ENCODE measurements at places on chromosomes 4 and X.

DNA sequence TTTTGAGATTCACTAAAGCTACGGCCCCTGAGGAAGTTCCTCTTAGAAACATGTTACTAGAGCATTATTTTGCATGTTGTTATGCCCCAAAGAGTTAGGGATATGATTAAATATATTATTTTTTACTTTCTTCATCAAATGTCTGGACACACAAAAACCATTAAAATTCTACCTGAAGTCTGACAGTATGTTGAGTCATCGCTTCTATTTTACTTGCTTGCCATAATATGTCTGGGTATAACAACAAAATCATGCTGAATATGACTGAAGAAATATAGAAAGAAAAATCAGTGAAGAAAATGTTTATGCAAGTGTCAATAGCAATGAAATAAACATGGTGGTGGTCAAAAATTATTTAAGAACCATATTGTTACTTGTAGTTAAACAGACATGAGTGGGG lies 1818.5 kb upstream of the ADGRL3 start:
- no peak for DNase-seq

DNA sequence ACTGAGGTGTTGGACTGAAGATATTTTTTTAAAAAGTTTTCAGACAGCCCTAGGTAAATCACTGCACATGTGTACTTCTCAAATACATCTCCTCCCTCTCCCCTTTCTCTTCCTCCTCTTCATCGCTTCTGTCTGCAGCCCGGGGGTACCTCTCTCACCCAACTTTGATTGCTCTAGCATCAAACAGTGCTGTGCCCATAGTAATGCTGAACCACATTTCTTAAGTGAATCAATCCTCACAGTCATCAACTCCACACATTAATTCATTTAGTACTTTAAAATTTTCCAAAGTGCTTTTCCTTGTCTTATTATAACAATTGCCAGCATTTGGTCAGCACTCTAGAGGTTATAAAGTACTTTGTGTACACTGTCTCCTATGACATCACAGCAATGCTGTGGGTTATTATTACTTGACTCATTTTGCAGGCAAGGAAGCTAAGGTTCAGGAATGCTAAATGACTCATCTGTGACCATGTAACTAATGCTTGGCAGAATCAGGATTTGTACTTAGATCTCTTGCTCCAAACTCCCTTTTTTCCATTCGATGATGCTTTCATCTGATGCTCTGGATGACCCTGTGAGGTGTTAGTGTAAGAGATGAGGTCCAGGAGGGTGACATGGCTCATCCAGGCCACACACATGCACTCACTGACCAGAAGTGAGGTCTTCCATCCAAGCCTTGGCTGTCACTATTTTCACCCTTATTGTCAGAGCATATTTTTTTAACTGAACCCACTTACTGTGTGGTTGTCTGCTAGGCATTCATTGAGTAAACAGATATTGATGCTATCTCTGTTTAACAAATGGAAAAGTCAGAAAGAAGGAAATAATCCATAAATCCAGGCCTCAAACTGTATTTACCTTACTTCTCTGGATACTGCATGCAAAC lies 58.8 kb downstream of the RHOH start:
- no peak for DNase-seq

DNA sequence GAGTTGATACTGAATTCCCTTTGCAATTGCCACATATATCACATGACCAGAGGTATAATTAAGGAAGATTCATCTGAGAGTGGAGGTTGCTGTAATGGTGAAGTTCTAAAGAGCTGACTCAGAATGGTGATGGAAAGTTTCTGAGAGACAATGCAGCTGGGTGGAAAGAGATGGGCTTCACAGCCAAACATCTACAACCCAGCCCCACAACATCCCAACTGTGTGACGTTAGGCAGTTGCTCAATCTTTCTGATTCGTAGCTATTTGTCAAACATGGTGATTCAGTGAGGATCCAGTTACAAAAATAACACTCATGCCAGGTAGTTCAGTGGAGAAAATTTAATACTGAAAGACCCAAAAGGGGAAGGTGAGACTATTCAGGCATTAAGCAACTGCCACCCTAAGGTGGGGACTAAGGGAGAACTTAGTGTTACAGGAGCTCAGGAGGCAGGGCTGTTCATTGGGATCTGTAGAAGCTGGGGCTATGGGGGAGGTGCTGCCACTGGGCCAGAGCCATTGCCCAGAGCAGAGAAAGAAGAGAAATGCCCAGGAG lies 6.9 kb upstream of the AFF1 start:
- DNase-seq, result no peak

DNA sequence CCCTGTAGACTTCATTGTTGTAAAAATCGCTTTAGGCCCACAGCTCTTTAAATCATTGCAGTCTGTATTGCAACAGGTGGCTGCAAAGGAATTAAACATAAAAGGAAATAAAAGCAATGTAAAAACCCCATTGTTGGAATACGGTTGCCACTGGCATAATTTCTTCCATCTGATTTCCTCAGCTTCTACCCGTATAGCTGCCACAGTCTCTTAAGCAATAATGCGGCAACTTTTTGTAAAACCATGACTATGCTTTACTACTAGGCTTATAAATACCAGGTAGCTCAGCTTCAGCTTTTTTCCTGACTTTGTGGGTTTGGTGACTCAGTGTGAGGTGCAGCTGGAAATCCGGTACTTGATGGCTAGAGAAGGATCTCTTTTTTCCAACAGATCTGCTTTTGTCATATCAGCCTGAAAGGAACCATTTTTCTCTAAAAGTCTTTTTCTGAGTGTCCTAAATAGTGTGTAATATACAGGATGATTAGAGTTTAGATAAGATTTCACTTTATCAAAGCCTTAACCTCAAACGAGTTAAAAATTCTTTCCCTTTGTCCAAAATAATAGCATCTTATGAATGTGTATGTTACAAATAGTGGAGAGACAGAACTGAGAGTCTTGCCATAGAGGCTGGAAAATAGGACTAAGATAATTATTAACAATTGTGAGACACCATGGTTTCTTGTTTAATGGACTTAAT lies 268.0 kb downstream of the ADGRL3 start:
- DNase-seq, result no peak

DNA sequence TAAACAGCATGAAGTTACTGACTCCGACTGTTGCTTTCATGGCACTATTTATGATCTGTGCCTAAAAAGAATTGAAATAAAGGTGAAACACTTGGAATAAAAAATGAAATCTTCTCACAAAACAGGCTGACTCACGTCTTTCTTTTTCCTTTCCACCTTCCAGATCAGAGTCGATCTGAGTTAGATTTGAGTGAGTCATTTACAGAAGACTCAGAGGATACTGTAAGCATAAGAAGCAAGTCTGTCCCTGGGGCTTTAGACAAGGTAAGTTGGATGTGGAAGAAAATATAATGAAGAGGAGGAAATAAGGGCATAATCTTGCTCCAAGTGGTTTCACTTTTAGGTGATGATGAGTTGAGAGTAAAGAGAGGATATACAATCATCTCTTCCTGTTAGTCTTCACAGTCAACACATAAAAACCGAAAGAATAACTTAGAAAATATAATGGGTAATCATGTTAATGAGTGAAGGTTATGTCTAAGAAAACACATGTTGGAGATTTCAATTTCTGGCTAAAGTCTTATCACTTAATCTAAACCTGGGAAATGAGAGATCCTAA lies 89.7 kb downstream of the SYTL5 start:
- no peak for DNase-seq

GRCh38 chr4:183842129-183842528 lies 63.0 kb upstream of the STOX2 start:
- no peak for DNase-seq

Measured in stimulated activated CD4-positive, alpha-beta T cell treated with anti-CD3 and anti-CD28 coated beads, Interleukin-15, amount 100 ng/mL, for 1 hour (primary cell).